ENCODE measurements at places on chromosomes 1 and 21.

- no peak for DNase-seq
Observed at GRCh38 chr21:34913811-34914210, 135.3 kb downstream of the RUNX1 start.

DNA sequence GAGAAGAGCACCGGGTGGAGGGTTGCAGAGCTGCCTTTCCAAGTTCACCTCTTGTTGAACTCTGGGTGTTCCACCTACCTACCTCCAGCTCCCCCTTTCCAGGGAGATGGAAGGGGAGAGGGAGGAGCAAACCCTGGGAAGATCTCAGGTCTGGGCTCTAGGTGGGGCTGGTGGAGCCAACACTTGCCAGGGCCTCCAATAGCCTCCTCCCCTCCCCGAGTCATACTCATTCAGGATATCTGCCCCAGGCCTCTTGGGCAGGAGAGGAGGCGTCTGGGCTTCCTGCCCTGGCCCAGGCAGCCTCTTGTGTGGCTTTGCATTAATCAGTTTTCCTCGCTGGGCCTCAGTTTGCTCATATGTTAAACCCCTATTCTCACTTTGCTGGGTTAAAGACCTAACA, 13.4 kb downstream of the RAP1GAP start:
- no peak for DNase-seq

DNA sequence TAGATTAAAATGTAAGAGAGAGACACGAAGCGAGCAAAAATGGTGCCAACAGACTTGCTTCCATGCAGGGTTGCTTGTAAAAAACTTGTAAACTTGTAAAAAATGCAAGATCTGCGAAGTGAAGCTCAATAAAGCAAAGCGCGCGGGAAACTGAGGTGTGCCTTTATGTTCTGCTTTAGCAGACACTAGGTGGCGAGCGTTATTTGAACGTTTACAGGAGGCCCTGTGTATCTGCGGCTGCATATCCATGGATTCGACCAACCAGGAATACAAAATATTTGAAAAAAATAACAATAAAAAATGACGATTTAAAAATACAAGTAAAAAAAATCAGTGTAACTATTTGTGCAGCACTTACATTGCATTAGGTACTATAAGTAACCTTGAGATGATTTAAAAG, 1.5 kb downstream of the UBE2G2 start:
- DNase-seq, result no peak

- no peak for DNase-seq
Observed at GRCh38 chr1:58585166-58585565, 8.1 kb upstream of the TACSTD2 start.

DNA sequence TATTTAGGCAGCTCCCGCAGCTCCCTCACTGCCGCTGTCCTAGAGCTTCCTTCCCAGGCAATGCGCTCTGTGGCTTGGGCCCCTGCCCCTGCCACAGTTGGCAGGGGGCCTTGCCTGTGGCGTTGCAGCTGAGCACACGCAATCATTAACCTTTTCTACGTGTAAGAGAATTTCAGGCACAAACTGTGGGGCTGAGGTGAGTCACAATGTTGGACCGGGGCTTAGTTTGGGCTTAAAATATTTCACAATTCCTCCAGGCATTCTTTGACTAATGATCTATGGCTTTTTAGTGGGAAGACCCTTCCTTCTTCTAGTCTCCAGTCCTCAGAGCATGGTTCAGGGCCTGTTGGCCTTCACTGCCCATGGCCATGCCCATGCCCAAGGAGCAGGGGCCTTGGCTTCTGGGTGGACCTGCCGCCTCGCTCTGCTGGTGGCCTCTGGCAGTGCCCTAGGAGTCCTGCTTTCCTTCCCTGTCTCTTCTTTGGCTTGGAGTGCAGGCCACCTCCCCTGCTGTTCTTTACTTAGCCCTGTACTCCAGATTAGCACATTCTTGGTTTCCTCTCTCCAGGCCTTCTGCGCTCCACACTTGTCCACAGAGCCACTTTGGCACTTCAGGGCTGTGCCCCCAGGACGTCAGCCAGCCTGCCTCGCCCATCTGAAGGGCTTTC, 39.2 kb downstream of the MAPKAPK2 start:
- no peak for DNase-seq

DNA sequence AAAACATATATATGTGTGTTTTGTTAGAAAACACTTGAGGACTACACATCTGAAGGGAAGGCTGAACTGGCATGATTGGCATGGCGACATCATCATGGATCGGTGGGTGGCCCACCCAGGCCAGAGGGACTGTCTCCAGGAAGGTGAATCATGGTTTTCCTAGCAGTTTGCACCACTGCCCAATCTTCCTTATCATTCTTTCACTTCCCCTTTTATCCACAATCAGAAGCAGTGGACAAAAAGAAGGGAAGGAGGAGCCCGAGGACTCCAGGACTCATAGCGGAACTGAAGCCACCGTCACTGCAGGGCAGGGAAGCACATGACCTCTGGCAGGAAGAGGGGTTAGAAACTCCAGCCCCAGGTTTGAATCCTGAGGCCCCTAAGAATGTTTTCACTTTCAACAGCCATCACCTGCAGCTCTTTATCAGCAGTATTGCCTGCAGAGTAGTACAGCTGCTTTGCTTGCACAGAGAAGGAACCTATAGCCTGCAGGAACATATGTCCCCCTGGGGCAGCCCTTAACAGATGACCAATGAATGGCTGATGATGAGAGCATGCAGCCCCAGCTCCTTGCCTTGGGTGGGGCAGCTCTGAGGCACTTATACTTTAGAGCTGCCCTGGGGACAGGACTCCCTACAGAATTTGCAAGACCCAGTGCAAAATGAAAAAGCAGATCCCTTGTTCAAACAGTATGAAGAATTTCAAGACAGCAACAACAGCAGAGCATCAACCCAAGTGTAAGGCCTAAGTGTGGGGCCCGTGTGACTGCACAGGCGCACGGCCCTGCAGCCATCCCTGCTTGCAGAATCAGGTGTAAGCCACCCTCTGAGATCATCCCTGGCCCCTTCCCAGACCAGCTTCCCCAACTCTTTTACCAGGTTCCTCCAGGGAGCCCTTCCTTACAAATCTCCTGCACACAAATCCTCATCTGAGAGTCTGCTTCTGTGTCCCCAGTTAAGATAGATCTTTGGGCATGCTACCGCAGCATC, 241.8 kb upstream of the IRF2BP2 start:
- no peak for DNase-seq

- no peak for DNase-seq
Observed at GRCh38 chr1:181910905-181911304, 150.6 kb downstream of the ZNF648 start.

- DNase-seq, result no peak
Observed at GRCh38 chr1:206490771-206491405, 16.4 kb upstream of the RASSF5 start.

DNA sequence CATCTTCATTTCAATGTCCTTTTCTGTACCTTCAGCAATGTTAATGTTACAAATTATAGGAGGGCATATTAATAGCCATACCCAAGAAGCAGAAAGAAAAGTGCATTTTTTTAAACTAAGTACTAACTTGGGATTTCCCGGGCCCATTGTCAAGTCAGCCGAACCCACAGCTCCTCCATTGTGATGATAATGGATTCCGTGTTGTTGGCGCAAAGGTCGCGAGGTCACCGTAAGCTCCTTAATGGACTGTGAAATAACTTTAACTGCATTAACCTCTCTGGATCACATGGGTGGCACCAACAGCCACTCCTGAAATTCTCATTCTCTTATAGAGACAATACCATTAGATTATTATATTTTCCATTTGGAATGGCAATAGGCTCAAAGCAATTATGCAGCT, 250.6 kb upstream of the RRP15 start:
- no peak for DNase-seq

DNA sequence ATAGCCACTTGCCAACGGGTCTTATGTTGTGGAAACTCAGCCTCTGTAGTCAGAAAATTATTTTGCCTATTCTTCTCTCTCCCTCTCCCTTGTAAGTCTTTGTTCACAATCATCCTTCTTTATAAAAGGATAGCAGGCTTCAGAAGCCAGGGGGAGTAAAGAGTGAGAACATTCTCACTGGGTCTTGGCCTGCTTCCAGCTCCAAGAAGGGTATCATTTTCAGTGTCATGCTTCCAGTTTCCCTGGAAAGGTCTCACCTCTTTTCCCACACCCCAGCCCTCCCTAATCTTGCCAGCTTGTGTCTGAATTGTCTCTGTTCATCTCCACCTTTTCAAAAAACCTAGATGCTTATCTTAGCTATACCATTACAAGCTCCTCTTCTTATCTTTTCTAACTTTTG, 346.2 kb upstream of the LRRC7 start:
- DNase-seq, result no peak

- DNase-seq, result no peak
Observed at GRCh38 chr1:170530972-170531757, 801 bp upstream of the GORAB start.

DNA sequence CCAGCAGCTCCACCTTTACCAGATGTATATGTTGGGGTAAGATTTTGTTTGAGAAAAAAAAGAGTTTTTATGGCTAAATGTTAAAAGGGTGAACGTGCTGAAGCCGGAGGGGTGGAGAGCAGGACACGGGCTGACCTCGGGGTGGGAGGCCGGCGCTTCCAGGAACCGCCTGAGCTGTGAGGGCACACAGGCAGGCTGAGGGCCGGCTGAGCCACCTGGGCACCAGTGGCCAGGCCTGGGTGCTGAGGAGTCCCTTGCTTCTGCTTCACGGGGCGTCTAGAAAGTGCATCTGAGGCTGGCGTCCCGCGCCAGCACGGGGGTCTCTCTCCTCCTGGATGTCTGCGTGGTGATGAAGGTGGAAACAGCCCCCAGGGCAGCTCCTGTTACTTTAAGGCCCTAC, 33.6 kb upstream of the ADARB1 start:
- no peak for DNase-seq

DNA sequence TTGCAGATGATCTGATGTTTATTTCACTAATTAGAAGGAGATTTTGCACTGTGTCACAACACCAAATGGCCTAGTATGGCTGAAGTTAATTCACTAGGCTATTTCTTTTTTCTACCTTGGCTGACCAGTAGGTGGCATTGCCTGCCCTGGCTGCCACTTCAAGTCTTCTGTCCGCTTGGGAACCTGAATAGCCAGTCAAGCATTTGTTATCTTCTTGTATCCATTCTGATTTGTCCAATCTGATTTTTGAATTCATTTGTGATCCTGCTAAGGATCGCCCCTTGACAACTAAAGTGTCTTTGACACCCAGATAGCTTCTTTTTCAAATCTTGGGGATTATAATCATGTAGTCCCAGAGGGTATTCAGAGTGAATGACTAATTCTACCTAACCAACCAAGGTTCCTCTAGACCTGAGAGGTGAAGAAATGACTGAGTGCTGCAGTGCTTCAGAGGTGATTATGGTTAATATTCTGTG, 99.4 kb downstream of the GIPC2 start:
- no peak for DNase-seq

- DNase-seq, result no peak
Observed at GRCh38 chr1:31886866-31887265, 51.3 kb downstream of the PTP4A2 start.

- DNase-seq, result no peak
Observed at GRCh38 chr1:68751723-68752122, 254.8 kb upstream of the DEPDC1 start.

DNA sequence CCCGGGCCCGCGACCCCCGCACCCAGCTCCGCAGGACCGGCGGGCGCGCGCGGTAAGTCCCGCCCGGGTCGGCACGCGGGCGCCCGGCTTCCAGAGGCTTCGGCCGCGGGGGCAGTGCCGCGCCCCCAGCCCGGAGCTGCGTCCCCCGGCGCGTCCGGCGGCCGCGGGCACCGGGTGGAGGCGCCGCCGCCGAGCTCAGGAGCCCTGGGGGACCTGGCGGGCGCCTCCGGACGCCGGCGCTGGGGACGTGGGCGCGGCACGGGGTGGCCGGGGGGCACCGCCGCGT, 227 bp downstream of the NBL1 start:
- no peak for DNase-seq

GRCh38 chr1:195951313-195951712, 656.9 kb downstream of the KCNT2 start:
- DNase-seq, result no peak

DNA sequence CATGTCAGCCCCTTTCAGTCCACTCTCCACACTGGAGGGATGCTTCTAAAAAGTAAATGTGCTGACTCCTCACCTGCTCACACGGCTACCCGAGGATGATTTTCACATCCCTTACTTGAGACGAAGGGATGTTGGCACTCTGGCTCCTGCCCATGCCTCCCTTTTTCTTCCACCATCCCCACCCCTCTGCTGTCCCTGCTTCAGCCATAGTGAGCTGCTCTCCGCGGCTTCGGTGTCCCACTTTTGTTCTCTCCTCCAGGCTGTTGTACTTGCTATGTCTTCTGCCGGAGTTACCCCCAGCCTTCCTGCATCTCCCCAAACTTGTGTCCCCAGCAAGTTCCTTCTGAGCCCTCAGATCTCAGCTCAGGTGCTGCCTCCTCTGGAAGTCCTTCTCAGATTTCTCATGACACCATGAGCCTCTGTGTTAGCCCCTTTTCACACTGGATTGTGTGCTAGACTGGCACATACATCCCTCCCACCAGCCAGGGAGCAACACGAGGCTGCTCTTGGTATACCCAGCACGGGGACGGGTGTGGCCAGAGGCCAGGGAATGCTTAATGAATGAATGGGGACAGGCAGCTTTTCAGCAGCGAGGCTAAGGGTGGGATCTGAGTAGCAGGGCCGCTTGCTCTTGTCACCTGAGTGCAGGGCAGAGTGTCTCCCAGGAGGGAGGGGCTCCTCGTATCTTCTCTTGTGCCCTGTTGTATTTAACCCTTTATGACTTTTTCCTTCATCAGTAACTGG, 1.3 kb downstream of the ACOT11 start:
- DNase-seq, result no peak

DNA sequence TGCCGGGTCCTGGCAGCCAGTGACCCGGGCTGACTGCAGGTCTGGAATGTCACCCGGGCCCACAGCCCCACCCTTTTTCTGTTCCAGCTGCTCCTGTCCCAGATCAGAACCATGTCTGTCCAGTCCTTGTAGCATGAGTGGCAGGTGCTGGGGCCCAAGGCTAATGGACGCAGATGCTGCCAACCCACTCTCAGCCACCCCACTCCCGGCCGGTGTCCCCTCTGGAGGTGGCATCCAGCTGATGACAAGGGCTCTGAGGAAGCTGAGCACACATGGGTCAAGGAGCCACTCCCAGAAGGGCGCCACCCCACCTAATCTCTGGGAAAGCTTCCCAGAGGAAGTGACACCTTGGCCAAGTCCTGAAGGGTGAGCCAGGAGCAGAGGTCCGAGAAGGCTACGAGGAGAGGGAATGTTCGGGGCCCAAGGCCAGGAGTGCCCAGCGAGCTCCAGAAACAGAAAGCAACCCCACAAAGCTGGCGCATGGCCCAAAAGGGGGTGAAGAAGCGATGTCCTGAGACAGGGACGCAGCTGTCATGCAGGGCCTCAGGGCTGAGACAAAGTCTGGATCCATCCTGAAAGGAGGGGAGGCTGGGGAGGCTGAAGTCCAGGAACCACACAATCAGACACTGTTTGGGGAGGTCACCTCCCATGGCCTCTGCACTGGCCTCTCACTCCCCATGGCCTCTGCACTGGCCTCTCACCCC, 39.5 kb downstream of the ACOT7 start:
- DNase-seq, result no peak

Data from activated CD4-positive, CD25-positive, alpha-beta regulatory T cell (primary cell).